Fibroblast of villous mesenchyme (primary cell): ENCODE measurements at places on chromosomes 12 and 14. TPM values are rescaled to one million over a fixed set of nuclear protein-coding genes. Genes with fewer than 3 reads are reported as not detected.
A peak's percentile ranks its signal among the peaks of the same experiment; 100 is the strongest.

GRCh38 chr14:83300476-83301064 is 1766.9 kb upstream of the SEL1L start:
- peak; percentile 26 for DNase-seq

- DNase-seq: no peak
These were observed 33.8 kb upstream of the TSPAN9 start for GRCh38 chr12:3043406-3043805.

The CEBPE gene
- total RNA-seq: not detected in 2 replicates

The LUM gene
- 487 and 603 TPM in 2 replicates for total RNA-seq

DNA sequence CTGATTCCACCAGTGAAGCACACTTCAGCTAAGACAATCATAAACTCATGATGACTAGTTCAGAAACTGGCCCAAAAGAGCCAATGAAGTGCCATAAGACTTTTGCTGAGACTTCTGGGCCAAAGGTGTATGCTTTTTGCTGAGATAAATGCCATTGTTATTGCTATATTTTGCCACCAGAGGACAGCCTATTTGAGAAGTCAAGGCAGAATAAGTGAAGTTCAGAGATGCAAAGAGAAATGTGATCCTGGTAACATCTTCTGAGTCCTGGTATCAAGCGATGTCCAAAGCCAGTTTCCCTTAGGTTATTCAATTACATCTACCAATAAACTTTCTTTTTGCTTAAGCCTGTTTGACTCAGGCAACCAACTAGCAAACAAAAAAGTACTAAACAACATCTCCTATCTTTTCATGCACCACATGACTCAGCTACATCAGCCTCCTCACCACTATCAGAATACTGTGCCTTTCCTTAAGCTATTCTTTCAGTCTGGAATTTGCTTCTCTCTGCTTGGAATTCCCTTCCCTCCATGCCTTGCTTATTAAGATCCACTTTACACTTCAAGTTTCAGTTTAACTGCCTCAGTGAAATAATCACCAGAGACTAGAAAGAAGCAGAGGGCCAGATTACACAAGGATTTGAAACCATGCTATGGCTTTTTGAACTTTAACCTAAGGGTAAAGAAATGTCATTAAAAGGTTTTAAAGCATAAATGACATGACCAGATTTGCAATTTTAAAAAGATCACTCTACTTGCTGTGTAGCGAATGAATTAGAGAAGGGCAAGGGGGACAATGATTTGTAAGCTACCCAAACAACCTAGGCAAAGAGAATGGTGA is 14.0 kb downstream of the CRY1 start:
- DNase-seq: peak; percentile 46
